ENCODE measurements at places on chromosomes 1 and 21.

DNA sequence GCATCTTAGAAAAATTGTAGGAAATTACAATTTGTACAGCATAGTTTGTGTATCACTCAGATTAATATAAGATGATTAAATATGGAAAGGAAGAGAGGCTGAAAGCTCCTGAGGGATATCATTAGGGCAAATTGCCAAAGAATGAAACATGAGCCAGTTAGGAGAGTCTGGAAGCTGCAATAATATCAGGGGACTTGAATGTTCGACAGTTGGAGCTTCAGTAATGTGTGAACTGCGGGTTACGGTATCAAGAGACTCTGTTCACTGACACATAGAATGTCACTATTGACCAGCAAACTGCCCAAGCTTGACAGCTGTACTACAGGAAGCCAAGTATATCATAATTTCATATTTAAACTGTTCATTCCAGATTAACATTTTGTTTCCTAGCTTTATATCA lies 157.2 kb downstream of the DENND1B start:
- DNase-seq = no peak

- DNase-seq = no peak
Measured at GRCh38 chr1:177913762-177914540, 55.9 kb downstream of the SEC16B start.

GRCh38 chr21:33402001-33402979 lies 923 bp upstream of the IFNGR2 start:
- DNase-seq = no peak

DNA sequence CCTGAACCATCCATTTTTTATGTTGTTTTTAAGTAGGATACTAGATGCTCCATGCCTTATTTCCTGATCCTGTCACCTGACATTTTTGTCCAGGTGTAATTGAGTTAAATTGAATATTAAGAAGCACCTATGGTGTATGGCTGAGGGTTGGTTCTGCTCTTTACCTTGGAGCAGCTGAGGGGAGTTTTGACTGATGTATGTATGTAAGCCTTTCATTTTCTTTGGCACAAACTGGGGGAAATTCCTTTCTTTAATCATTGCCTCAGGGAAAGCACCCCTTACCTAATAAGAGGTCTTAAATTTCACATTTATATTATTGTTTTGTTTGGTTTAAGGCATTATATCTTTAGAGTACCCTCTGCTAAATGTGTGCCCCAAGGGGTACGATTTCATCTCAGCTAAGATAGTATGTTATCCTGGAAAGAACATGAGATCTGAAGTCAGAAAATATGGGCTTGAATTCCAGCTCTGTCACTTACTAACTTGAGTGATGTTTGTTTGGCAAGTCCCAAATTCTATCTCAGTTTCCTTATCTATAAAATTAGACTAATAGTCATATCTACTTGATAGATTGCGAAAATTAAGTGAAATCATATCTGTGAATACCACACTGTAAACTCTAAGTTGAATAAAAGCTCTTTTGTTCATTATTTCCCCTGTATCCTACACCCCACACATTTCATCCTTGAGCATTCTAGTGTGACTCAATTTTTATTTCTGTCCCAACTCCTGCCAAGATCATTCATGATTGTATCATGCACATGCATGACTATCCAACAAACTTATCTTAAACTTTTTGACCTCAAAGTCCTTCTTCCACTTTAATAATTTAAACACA lies 57.7 kb upstream of the NUF2 start:
- no peak for DNase-seq

GRCh38 chr21:14736162-14736561 lies 190.0 kb upstream of the SAMSN1 start:
- no peak for DNase-seq

All from activated T-helper 1 cell treated with anti-CD3 and anti-CD28 coated beads, Interleukin-2, amount 50 U/mL, for 16 hours (primary cell).